Stomach (tissue), 19 donors: ENCODE measurements at places on chromosomes 5 and 9.

- peak; percentile 66 for DNase-seq
- no peaks in the 10 kb centered on the region for H3K36me3 ChIP-seq
- peak overlapping the region; percentile 43 for H3K27ac ChIP-seq
- peak overlapping the region; percentile 66 for H3K4me3 ChIP-seq
These were observed 1.4 kb downstream of the NRG2 start for GRCh38 chr5:140041492-140042392.

DNA sequence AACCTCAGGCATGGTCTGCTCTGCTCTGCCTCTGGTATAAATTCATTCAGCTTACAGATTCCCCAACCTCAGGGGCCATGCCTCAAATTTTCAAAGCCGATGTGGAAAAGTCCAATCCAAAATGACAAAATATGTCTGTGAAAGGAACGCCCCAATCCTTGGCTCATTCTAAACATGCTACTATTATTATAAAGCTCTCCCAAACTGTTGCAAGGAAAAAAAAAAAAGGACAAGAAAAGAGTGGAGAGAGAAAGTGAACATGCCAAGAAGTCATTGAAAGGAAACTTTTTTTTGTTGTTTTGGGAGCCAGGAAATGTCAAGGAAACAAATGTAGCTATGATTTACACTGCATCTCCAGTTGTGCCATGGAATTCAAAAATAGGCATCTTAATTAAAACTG is 3.8 kb downstream of the COL23A1 start:
- no peak overlapping the region for H3K27ac ChIP-seq
- H3K36me3 ChIP-seq, result no peaks in the 10 kb centered on the region
- peaks cover 39% of the 10 kb centered on the region for H3K4me1 ChIP-seq
- no peak for DNase-seq

DNA sequence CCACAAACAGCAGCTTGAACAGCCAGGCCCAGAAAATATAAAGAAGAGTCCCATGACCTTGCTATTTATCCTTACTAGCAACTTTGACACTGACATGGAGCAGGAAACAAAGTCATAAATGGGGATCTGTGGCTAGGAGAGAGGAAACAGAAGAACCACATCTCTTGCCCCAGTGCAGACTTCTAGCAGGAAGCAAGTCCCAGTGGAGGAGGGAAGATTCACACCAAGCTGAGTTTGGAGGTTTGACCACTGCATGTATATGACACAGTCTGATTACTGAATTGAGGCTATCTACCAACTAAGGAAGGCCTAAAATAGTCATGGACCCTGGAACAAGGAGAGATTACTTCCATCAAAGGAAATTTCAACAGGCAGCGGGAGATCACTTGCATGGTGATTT is 51.4 kb downstream of the CDH6 start:
- no peak overlapping the region for H3K27ac ChIP-seq
- DNase-seq, result no peak

DNA sequence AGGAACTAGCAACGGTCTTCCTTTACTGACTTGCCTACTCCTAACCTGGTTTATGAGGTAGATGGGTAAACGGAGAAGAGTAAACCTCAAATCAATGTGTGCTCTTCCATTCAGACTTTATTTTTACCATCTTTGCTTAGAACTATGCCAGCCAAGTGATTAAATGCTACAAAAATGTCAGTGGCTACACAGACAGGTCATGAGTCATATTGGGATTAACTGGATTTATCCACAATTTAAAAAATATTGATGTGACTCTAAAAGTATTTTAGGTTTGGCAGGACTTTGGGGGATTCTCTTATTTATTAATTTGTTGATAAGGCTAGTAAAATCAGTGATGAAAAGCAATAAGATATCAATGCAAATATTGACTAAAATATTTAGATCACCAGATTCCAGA is 275.0 kb downstream of the PLK2 start:
- H3K4me3 ChIP-seq, result no peak overlapping the region
- no peaks in the 10 kb centered on the region for H3K4me1 ChIP-seq
- no peaks in the 10 kb centered on the region for H3K27me3 ChIP-seq
- no peak for DNase-seq
- no peak overlapping the region for H3K27ac ChIP-seq

GRCh38 chr5:150077996-150078801 is 8.2 kb downstream of the CSF1R start:
- H3K36me3 ChIP-seq, result no peaks in the 10 kb centered on the region
- no peak overlapping the region for H3K4me3 ChIP-seq
- no peak for DNase-seq
- H3K27me3 ChIP-seq, result no peaks in the 10 kb centered on the region
- H3K4me1 ChIP-seq, result no peaks in the 10 kb centered on the region

GRCh38 chr5:124061068-124061430 is 549.1 kb downstream of the CSNK1G3 start:
- H3K27me3 ChIP-seq, result no peaks in the 10 kb centered on the region
- H3K27ac ChIP-seq, result peak overlapping the region; percentile 46
- H3K36me3 ChIP-seq, result no peaks in the 10 kb centered on the region
- DNase-seq, result no peak

DNA sequence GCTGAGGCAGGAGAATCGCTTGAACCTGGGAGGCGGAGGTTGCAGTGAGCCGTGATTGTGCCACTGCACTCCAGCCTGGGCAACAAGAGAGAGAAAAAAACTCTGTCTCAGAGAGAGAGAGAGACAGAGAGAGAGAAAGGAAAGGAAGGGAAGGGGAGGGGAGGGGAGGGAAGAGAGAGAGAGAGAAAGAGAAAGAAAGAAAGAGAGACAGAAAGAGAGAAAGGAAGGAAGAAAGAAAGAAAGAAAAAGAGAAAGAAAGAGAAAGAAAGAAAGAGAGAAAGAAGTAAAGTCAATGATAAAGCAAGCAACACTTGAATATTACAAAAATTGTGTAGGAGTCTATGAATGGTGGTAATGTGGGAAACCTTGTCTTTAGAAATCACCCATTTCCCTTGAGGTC is 133.6 kb upstream of the MSX2 start:
- no peak overlapping the region for H3K27ac ChIP-seq
- no peaks in the 10 kb centered on the region for H3K27me3 ChIP-seq
- no peak for DNase-seq
- H3K4me3 ChIP-seq, result no peak overlapping the region
- no peaks in the 10 kb centered on the region for H3K36me3 ChIP-seq
- no peaks in the 10 kb centered on the region for H3K4me1 ChIP-seq

DNA sequence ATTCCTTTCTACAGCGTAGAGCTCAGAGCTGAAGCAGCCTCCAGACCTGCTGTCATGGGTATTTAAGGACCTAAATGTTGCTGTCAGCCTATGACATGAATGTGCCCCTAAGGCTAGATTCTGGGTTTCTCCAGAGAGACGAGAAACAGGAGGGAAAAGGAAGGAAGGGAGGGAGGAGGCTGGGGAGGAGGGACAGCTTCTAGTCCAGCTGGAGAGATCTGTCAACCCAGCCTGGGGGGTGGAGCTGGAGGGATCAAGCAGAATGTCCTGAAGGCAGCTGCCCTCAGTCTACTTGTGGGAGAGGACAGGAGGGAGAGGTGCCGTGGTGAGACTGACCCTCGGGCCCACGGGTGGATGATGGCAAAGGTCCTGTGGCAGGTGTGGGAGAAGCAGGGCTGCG is 1.1 kb upstream of the DBH start:
- H3K27ac ChIP-seq, result no peak overlapping the region
- no peaks in the 10 kb centered on the region for H3K4me1 ChIP-seq
- no peak overlapping the region for H3K4me3 ChIP-seq
- no peaks in the 10 kb centered on the region for H3K36me3 ChIP-seq

DNA sequence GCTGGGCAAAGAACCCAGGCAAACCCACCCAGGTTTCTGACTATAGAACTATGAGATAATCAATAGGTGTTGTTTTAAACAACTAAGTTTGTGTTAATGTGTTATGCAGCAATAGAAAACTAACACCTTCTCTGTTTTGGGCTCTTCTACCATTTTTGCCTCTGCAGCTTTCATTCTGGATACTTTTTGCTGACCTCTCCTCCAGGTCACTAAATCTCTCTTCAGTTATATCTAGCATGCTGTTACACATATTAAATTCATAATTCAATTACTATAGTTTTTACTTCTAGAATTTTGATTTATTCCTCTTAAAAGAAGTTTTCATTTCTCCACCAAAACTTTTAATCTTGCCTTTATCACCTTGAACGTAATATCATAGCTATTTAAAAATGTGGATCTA is 17.2 kb downstream of the MAPK9 start:
- no peak overlapping the region for H3K4me3 ChIP-seq
- DNase-seq, result no peak
- H3K36me3 ChIP-seq, result peaks cover 82% of the 10 kb centered on the region
- no peaks in the 10 kb centered on the region for H3K4me1 ChIP-seq
- H3K27me3 ChIP-seq, result no peaks in the 10 kb centered on the region
- no peak overlapping the region for H3K27ac ChIP-seq

- no peaks in the 10 kb centered on the region for H3K27me3 ChIP-seq
- no peak overlapping the region for H3K4me3 ChIP-seq
- H3K4me1 ChIP-seq, result no peaks in the 10 kb centered on the region
- no peak for DNase-seq
These were observed 89.2 kb upstream of the IRX4 start for GRCh38 chr5:1971944-1972343.

- H3K4me1 ChIP-seq, result no peaks in the 10 kb centered on the region
- H3K36me3 ChIP-seq, result no peaks in the 10 kb centered on the region
- no peak overlapping the region for H3K4me3 ChIP-seq
- DNase-seq, result no peak
- H3K27me3 ChIP-seq, result no peaks in the 10 kb centered on the region
These were observed 6.0 kb upstream of the SIL1 start for GRCh38 chr5:139204196-139204595.

- peaks cover 11% of the 10 kb centered on the region for H3K4me1 ChIP-seq
- H3K27me3 ChIP-seq, result no peaks in the 10 kb centered on the region
- no peak for DNase-seq
- no peak overlapping the region for H3K27ac ChIP-seq
- H3K36me3 ChIP-seq, result no peaks in the 10 kb centered on the region
- H3K4me3 ChIP-seq, result no peak overlapping the region
These were observed 42.2 kb upstream of the RNU6ATAC start for GRCh38 chr9:134206311-134207300.

DNA sequence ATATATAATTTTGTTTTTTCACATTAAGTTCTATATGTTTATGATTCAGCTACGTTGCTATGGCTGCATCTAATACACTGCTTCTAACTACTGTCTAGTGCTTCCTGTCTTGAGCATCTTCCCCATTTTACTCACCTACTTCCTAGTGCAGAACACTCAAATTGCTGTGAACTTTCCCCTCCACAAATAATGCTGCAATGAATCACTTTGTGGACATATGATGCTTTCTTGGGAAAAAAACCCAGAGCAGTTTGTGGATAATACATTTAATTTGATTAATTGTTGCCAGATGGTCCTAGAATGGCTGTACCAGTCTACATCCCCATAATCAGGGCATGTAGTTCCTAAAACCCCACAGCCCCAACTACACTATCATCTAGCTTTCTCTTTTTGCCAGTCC is 18.5 kb downstream of the CD180 start:
- no peak overlapping the region for H3K27ac ChIP-seq
- no peak overlapping the region for H3K4me3 ChIP-seq
- H3K36me3 ChIP-seq, result no peaks in the 10 kb centered on the region
- peaks cover 9% of the 10 kb centered on the region for H3K4me1 ChIP-seq
- DNase-seq, result no peak
- no peaks in the 10 kb centered on the region for H3K27me3 ChIP-seq

DNA sequence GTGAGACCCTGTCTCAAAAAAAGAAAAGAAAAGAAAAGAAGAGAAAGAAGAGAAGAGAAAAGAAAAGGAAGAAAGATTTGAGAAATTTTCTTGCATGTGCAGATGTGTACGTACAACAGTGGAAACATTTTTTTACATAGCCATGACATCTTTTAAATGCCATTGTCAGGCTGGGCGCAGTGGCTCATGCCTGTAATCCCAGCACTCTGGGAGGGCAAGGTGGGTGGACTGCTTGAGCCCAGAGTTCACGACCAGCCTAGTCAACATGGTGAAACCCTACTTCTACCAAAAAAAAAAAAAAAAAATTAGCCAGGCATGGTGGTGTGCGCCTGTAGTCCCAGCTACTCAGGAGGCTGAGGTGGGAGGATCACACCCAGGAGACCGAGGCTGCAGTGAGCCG is 6.6 kb downstream of the LMAN2 start:
- no peak overlapping the region for H3K27ac ChIP-seq
- peaks cover 77% of the 10 kb centered on the region for H3K36me3 ChIP-seq
- H3K4me1 ChIP-seq, result peaks cover 44% of the 10 kb centered on the region
- H3K4me3 ChIP-seq, result no peak overlapping the region
- no peaks in the 10 kb centered on the region for H3K27me3 ChIP-seq
- no peak for DNase-seq

DNA sequence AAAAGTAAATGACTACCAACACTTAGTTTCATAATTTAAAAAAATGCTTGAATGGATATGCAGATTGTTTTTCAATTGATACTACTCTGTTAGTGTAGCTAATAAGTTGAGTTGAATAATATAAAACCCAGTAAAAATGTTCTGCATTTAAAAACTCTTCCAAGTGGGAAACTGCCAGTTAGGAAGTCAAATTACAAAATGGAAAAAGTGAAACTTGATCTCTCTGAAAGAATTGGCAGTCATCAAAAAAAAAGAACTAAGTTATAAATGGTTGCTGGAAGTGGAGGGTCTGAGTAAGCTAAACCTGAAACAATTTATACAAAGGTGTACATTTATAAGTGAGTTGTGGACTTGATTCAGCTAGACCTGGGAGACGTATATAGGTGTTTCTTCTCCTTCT is 52.4 kb downstream of the VCAN start:
- no peak overlapping the region for H3K27ac ChIP-seq
- DNase-seq, result no peak
- no peaks in the 10 kb centered on the region for H3K36me3 ChIP-seq
- no peaks in the 10 kb centered on the region for H3K27me3 ChIP-seq
- no peaks in the 10 kb centered on the region for H3K4me1 ChIP-seq
- no peak overlapping the region for H3K4me3 ChIP-seq

DNA sequence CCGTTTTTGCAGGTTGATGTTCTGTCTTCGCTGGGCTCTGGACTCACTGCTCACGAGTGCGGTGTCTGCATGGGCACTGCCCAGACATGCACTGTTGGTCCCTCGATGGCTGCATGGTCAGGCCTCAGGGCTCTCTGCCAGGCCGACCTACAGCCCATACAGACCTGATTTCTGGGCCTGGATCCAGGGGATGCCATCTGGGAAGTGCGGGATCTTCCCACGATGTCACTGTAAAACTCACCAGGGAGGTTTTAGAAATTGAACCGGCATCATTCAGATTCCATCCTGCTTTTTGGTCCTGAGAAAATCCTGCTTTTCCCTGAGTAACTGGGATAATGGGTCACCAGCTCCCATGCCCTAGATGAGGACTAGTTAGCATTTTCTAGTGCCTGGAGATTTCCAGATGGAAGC is 9.1 kb downstream of the S1PR3 start:
- peak overlapping the region; percentile 92 for H3K27ac ChIP-seq
- no peak overlapping the region for H3K4me3 ChIP-seq
- H3K36me3 ChIP-seq, result peaks cover 23% of the 10 kb centered on the region
- no peak for DNase-seq
- H3K4me1 ChIP-seq, result peaks cover 58% of the 10 kb centered on the region
- no peaks in the 10 kb centered on the region for H3K27me3 ChIP-seq

DNA sequence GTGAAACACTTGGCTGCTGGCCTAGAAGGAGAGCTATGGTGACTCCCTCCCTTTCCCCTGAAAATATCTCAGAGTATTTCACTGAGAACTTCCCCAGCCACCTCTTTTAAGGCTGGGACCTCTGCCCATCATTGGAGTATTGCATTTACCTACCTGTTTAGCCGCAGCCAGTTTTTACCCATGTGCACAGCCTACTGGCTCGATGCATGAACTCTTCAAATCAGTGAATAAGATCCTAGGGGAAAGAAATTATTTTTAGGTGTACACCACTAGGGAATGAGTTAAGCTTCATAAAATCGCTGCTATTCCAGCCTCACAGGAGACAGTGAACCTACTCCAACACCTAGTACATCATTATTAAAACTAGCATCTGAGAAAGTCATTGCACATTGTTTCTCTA is 16.8 kb upstream of the FAM174A start:
- H3K4me3 ChIP-seq, result no peak overlapping the region
- H3K36me3 ChIP-seq, result no peaks in the 10 kb centered on the region
- no peaks in the 10 kb centered on the region for H3K27me3 ChIP-seq
- H3K27ac ChIP-seq, result no peak overlapping the region
